ENCODE measurements at places on chromosomes 5 and 9.

DNA sequence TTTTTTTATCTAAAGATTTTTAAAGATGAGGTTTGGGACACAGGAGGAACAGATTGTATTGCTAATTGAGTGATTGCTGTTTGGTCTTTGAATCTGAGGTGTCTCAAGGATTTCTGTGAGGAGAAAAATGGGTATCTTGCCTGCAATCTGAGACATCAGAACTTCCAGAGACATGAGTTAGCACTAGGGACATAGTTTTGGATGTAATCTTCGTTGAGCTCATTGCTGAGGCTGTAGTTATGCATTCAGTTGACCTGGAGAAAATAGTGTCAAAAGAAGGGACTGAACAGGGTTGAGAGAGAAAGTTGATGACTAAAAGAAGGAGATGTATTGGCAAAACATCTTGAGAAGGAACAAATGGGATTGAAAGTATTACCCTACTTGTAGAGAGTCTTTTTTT lies 24.6 kb downstream of the C9orf85 start:
- no peak for ATAC-seq

GRCh38 chr9:33273972-33274328 lies 9.1 kb downstream of the CHMP5 start:
- no peak for ATAC-seq

DNA sequence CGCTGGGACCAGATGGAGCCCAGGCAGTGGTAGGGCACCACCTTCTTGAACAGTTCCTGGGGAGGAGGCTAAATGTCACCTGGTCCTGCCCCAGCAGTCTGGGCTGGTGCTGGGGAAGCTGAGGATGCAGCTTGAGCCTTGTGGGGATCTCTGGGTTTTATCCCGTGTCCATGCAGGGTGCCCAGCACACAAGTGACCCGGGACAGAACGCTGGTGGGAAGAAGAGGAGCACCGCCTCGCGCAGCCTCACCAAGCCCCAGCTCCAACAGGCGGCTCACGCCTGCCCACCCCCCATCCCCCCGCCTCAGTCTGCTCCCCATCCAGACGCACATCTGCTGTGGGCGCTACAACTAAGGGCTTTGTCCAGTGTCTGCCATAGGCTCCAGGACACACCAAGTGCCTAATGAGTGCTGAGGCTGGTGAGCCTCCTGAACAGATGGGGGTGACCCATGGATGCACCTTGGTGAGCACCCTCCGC lies 13.8 kb downstream of the RALGDS start:
- ATAC-seq, result no peak

DNA sequence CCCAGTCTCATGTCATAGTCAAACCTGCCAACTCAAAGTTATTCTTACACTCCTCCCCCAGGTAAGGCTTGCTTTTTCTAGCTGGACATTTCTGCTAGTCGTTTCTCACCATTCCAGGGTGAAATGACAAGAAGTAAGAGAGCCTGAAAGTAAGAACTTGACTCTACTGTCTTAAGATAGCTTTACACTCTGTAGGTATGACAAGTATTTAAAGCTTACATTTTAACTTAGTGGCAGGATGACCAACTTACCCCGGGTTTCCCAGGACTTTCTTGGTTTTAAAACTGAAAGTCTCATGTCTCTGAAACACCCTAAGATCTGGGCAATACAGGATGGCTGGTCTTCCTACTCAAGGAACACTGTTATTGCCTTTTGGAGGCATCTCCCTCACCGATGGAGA lies 67.5 kb upstream of the PIK3R1 start:
- peak; percentile 56 for ATAC-seq

- no peak for ATAC-seq
These were observed 320.4 kb upstream of the KLF4 start for GRCh38 chr9:107809871-107810460.

DNA sequence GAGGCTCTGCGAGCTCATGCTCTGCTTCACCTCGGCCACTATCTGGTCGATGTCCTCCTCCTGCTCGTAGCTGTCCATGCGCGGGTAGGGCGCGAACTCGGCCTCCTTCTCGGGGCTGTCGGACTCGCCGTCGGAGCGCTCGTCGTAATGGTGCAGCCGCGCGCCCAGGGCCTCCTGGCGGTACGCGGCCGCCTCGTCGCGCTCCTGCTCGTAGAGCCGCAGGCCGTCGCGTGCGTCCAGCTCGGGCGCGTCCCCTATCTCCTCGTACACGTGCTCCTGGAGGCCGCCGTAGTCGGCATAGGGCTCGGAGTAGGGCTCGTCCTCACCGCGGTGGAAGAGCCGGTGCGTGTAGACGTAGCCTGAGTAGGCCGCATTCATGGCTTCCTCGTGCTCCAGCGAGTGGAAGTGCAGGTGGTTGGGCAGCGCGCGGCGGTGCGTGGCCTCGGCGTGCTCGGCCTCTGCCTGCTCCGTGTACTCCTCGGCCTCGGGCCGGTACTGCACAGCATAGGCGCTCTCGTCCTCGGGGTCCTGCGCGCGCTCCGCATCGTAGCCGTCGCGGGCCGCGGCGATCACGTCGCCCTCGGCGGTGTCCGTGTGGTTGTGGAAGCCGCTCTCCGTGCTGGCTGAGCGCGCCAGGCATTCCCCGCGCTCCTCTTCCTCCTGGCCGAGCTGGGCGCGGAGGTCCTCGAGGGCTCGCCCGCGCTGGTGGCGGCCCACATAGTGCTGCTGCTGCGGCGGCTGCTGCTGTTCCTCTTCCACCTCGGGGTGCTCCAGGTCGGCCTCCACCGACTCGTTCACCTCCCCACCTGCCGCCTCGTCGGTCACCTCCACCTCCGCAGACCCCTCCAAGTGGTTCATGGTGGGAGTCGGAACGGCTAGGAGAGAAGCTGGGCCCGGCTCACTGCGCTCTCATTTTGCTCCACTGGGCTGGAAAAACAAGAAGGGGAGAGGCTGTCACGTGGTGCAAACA lies 155.5 kb downstream of the APBA1 start:
- no peak for ATAC-seq

DNA sequence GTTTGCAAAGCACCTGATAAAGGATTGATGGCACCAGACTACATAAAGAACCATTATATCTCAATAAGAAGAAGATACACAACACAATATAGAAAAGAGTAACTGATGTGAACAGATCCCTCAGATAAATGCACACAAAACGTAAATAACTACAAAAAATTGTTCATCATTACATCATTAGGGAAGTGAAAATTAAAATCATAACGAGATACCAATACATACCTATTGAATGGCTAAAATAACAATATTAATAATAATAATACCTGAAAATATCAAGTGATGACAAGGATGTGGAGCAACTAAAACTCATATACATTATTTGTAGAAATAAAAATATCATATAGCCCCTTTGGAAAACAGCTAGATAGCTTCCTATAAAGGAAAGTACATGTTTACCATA lies 469.5 kb downstream of the DMRTA1 start:
- ATAC-seq, result no peak

- peak; percentile 83 for ATAC-seq
These were observed 218.2 kb downstream of the MAST4 start for GRCh38 chr5:66814146-66814991.

GRCh38 chr9:135711391-135711790 lies 9.4 kb downstream of the KCNT1 start:
- ATAC-seq, result no peak

GRCh38 chr9:104817437-104817836 lies 53.5 kb downstream of the NIPSNAP3B start:
- no peak for ATAC-seq

- ATAC-seq, result no peak
These were observed 67.8 kb downstream of the EFNA5 start for GRCh38 chr5:107602896-107603295.

DNA sequence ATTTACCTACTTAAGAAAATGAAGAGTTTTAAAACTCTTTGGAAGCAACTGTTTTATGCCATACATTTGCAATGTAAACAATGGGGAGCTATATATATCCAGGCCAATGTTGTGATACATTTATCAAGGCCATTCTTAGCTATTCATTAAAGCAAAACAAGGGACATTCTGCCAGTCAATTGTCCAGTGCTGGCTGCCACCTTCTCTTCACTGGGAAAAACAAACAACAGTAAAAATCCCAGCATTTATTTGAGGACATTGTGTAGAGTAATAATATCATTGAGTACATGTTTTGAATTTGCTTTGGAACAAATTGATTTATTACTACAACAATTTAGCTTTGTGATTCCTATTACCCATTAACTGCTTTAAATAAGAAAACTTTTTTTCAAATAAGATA lies 1107.4 kb downstream of the DTWD2 start:
- ATAC-seq, result no peak

DNA sequence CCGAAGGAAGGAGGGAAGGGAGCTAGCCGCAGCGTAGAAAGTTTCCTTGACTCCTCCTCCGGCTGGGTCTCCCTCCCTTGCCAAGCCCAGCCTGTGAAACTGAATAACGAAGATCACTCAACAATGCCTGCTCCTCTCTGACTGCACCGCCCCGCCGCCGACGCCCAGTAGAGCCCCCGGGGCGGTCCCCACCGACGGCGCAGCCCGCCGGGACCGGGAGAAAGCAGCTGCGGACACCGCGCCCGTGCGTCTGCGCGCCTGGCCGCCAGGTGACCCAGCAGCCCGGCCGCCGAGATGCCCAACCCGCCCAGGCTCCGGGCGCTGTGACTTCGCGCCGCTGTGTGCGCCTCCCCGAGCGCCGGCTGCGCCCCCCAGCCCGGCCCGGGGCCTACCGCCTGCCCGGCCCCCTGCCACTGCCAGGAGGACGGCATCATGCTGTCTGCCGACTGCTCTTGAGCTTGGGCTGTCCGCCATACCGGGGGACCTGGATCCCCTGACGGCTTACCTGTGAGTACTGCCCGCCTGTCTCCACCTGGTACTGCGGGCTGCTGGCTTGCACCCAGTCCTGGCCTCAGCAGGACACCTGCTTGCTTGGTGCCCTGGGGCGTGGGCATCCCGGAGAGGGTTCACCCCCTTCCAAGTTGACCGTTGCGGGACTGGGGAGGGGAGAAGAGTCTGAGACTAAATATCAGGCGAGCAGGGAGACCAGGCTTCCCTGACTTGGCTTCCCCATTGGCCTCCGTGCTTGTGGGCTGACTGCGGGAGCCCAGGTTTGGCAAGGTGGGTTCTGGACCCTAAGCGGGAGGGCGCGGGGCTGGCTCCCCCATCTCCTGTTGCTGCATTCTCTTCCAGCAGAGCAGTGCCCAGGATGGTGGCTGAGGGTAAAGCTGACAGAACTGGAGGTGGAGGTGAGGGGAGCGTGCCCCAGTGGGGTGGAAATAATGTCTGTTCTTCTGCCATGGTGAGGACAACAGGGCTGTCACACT lies 26.2 kb upstream of the SPTLC1 start:
- peak; percentile 41 for ATAC-seq

- peak; percentile 18 for ATAC-seq
These were observed 15.6 kb upstream of the ACSL6 start for GRCh38 chr5:132027027-132027426.

GRCh38 chr9:136112541-136112940 lies 6.1 kb downstream of the TMEM250 start:
- no peak for ATAC-seq

GRCh38 chr9:125632321-125633115 lies 74.5 kb downstream of the MAPKAP1 start:
- ATAC-seq, result peak; percentile 82

DNA sequence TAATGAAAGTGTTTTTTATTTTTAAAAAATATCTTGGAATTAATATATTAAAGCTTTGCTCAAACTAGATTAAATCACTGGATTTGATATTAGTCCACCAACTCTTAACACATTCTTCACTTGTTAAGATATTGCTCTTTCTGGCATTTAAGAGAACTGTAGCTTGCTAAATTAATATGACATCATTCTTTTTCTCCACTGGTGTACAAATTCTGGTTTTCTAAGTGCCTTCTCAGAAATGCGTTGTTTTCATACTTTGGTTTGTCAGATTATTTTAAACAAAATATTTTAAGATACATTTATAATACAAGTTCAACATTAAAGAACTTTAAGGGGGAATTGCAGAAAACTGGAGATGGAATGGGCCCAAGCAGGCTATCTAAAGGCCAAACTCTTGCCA lies 87.6 kb upstream of the IFNE start:
- no peak for ATAC-seq

DNA sequence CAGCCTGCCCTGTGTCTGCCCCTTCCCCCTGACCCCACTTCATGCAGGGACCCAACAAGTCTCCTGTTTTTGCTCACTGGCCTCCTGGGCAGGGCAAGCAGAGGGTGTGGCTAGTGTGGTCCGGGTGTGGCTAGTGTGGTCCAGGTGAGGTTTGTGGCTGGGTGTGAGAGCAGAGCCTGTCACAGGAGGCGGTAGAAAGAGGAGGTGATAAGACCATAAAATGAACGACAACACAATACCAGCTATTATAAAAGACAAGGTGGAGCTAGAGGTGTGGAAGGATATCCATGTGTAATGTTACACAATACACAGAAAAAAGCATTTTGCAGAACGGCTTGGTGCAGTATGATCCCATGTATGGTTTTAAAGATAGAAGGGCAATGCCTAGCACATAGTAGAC lies 23.3 kb downstream of the SPRY4 start:
- ATAC-seq, result no peak

- ATAC-seq, result no peak
These were observed 10.5 kb downstream of the FAM81B start for GRCh38 chr5:95401626-95402025.

GRCh38 chr5:15222156-15222555 lies 277.8 kb upstream of the FBXL7 start:
- ATAC-seq, result no peak

DNA sequence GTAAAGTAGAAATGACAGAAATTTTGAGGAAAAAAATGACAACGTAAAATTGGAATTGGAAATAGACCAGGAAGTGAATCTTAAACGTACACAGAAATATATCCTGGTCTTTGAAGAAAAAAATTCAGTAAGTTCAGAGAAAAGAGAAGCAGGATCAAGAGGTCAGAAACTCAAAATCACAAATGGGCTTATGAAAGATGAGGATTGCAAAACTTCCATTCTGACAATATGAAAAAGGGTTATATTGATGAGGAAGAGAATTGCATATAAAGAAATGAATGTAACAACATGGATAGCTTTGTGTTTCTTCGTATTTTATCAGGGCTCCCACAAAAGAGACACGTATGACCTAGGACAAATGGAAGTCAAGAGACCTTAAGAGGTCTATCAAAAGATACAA lies 58.1 kb downstream of the OXCT1 start:
- no peak for ATAC-seq

GRCh38 chr5:145847499-145848497 lies 12.7 kb upstream of the PRELID2 start:
- ATAC-seq, result no peak

DNA sequence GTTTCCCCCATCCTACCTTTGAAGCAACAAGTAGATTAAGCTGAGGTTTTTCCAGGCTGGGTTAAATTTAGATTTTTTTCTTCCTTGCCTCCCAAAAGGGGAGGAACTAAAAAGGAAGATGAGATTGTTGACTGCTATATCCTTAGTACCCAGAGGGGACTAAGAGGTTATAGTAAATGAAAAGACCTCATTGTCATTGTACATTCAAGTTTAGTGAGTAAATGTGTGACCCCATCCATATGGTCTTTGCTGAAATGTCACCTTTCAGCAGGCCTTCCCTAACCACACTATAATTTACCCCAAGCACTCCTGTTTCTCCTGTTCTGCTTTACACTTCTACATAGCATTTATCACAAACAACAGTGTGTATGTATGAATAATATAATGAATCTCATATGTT lies 35.8 kb upstream of the CHD1 start:
- no peak for ATAC-seq

DNA sequence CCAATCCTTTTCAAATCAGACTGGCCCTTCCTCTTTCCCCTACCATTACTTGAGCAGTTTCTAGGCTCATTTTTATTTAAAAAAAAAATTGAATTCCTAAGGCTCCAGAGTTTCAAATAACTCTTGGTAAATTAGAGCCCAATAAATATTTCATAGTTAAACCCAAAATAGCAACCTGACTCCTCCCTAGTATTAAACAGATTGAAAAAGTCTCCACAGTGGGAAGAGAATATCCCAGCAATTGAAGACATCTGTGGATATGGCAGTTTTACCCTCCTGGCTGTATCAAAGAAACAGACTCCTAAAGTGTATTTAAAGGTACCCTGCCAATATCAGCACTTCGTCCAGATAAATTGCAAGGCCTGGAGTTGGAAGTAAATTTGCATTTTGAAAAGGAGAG lies 52.7 kb upstream of the GDNF start:
- no peak for ATAC-seq

Data from activated T-helper 17 cell treated with anti-CD3 and anti-CD28 coated beads, Interleukin-2, amount 50 U/mL, for 72 hours (primary cell).